ENCODE measurements at places on chromosomes 13 and 19.

- no peak for DNase-seq
Measured at GRCh38 chr19:51647318-51647717, 693 bp upstream of the SIGLEC14 start.

DNA sequence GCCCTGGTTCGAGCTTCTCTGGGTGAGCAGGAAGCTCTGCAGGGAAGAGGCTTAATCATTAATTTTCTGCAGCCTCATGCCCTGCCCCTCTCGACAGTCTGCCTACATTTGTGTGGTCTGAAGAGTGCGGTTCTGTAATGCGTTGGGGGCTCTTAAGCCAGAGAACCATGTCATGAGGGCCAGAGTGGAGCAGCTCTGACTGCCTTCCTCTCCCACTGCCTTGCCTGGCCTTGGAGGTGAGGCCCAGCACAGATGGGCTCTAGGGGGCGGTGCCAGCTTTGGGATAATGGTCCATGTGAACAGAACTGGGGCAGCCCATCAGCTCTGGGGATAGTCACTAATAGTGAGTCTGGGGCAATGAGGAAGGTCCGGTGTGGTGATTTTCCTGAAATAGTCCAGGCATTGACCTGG is 5.7 kb downstream of the FGF9 start:
- no peak for DNase-seq

DNA sequence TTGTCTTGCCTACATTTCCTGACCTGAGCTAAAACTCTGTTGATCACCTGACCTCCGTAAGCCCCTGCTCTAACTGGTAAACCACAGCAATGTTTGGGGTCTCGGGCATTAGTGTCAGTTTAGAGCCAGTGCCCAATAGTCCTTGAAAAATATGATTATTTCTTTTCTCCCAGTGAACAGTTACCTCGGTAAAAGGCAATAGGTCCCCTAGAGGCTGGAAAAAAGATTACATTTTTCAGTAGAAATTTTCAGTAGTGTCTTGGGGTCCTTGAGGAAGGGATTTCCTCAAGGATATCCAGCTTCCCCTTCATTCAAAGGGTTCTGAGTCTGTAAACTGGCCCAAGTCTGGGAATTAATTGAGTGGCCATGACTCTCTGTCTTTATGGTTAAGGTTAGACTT is 177.5 kb downstream of the SLC7A1 start:
- no peak for DNase-seq

- no peak for DNase-seq
Measured at GRCh38 chr13:25069911-25070310, 26.0 kb upstream of the PABPC3 start.

- DNase-seq = no peak
Measured at GRCh38 chr13:84296401-84296800, 414.1 kb upstream of the SLITRK1 start.

- no peak for DNase-seq
Measured at GRCh38 chr19:988081-988480, 3.9 kb downstream of the WDR18 start.

DNA sequence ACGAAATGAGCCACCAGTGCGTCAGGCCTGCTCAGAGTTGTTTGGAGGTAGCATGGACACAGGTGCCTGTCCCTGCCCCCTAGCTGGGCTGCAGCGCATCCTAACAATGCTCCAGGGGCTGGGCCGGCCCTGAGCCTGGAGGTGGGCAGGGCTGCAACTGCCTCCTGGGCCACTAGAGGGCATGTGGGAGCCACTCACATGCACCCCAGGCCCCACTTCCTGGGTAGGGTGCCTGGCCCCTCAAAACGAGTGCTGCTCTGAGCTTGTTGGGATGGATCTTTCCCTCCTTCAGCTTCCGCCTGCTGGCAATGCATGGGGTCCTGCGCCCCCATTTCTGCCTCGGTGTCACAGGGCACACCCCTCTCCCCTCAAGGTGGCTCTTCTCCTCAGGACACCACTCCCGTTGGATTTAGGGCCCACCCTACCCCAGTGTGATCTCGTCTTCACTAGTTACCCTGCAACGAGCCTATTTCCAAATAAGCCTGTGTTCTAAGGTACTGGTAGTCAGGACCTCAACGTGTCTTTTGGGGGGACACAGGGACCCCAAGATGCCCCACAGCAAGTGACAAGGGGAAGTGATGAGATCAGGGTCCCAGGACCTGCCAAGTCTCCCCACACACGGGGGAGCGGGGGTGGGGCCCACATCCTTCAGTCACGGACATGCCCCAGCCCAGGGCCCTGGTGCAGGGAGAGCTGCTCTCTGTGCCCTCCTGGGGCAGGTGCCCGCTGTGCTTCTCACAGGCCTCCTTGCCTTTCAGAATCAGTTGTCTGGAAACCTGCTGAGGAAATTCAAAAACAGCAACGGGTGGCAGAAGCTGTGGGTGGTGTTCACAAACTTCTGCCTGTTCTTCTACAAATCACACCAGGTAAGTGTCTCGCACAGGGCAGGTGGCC is 131.3 kb downstream of the STK24 start:
- DNase-seq = peak; percentile 52

DNA sequence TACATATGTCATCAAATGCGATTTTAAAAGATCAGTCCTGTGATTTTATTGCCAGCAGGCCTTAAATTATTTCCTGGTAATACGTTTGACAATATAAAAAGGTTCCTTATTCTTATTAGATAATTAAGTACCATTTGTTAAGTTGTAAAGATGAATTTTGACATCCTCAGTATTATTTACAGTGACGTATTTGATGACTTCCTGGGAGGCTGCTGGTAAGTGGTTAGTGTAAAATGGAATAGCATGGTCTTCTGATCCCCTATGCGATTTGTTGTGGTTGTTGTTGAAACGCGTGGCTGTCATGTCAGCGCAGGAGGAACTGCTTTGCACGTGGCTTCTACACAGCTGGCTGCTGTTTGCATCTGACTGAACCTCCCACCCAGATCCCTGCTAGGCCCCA is 99.7 kb downstream of the DCLK1 start:
- no peak for DNase-seq

DNA sequence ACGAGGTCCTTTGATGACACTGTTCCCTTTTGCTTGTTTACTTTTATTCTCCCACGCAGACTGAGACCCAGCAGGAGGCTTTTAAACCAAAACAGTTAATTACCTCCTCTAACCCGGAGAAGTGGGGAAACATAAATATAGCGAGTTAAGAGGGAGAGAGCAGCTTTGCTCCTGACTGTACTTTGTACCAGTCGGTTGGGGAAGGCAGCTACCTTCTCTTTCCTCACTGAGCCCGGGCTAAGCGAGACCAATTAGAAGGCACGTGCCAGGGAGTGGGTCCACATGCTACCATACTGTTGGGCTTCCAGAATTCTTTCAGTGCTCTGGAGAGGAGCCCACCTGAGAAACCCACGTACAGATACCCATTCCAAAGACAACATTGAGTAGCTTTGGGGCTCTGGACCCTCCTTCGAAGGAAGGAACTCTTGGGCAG is 124.2 kb downstream of the ZIC5 start:
- DNase-seq = no peak

GRCh38 chr19:53432088-53432661 is 391 bp downstream of the ZNF761 start:
- no peak for DNase-seq

DNA sequence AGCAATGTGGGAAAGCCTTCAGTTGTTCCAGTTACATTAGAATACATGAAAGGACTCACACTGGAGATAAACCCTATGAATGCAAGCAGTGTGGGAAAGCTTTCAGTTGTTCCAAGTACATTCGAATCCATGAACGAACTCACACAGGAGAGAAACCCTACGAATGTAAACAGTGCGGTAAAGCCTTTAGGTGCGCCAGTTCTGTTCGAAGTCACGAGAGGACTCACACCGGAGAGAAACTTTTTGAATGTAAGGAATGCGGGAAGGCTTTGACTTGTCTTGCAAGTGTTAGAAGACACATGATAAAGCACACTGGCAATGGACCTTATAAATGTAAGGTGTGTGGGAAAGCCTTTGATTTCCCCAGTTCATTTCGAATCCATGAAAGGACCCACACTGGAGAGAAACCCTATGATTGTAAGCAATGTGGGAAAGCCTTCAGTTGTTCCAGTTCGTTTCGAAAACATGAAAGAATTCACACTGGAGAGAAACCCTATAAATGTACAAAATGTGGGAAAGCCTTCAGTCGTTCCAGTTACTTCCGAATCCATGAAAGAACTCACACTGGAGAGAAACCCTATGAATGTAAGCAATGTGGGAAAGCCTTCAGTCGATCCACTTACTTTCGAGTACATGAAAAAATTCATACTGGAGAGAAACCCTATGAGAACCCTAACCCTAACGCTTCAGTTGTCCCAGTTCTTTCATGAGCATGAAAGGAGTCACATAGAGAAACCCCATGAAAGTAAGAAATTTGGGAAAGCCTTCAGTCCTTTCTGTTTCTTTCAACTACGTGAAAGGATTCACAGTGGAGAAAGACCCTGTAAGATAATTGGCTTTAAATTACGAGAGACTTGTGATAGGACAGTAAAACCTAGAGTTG is 20.1 kb downstream of the ZNF627 start:
- no peak for DNase-seq

DNA sequence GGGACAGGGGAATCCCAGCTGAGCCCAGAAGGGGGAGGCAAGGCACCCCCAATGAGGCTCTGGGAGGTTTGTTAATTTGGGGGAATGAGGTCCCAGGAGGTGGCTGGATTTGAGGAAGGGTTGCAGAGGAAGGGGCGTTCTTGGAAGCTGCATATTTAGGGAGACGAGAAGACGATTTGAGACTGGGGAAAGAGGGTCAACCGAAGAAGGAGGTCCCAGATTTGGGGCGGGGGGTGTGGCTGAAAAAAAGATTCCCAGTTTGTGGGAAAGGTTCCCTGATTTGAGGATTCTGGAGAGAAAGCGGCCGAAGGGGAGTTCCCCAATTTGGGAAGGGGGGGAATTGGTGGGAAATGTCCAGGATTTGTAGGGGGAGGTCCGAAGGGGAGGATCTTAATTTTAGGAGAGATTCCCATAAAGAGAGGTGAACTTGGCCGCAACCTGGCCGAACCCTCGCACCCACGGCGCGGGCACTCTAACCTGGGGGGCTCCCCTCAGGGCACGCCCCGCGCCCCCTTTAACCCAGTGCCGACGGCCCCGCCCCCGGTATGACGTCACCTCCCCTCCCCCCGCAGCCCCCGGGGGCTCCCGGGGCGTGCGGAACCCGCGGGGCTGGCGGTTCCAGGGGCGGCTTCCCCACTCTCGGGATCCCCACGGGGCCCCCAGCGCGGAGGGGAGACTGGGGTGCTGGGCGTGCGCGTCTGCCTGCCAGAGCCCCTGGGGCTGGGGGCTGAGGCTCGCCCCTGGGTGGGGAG is 1.2 kb downstream of the PTPRS start:
- no peak for DNase-seq

DNA sequence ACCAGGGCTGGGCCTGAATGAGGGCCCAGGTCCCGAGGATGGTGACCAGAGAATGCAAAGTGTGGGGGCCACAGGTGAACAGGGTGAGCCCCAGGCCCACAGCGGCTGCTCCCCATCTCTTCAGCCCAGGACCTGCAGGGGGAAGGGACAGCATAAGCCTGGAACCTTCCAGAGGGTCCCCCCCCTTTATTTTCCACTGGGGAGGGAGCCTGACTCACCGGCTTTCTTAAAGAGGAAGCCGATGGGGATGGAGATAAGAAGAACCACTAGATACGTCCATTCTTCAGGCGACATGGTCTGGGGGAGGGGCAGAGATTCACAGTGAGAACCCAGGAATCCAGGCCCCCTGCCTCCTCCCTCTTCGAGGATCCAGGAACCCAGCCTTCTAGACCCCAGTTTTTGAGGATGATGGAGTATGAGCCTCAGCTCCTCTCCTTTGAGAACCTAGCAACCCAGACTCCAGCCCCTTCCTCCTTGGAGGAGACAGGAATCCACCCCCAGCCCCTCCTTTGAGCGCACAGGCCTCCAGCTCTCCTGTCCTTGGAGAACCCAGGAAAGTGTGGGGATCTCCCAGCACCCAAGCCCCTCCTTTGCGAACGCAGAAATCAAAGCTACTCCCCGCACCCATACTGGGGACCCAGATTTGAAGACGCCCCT is 1.0 kb downstream of the MBOAT7 start:
- no peak for DNase-seq

DNA sequence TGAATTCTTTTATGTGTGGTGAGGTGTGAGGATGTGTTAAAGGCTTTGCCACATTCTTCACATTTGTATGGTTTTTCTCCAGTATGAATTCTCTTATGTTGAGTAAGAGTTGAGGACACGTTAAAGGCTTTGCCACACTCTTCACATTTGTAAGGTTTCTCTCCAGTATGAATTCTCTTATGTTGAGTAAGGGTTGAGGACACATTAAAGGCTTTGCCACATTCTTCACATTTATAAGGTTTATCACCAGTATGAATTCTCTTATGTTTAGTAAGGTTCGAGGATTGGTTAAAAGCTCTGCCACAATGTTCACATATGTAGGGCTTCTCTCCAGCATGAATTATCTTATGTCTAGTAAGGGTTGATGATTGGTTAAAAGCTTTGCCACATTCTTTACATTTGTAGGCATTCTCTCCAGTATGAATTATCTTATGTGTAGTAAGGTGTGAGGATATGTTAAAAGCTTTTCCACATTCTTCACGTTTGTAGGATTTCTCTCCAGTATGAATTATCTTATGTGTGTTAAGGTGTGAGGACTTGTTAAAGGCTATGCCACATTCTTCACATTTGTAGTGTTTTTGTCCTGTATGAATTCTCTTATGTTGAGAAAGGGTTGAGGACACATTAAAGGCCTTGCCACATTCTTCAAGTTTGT is 27.1 kb downstream of the ZNF724 start:
- DNase-seq = no peak

- no peak for DNase-seq
Measured at GRCh38 chr13:36885901-36886300, 34.1 kb downstream of the SMAD9 start.

DNA sequence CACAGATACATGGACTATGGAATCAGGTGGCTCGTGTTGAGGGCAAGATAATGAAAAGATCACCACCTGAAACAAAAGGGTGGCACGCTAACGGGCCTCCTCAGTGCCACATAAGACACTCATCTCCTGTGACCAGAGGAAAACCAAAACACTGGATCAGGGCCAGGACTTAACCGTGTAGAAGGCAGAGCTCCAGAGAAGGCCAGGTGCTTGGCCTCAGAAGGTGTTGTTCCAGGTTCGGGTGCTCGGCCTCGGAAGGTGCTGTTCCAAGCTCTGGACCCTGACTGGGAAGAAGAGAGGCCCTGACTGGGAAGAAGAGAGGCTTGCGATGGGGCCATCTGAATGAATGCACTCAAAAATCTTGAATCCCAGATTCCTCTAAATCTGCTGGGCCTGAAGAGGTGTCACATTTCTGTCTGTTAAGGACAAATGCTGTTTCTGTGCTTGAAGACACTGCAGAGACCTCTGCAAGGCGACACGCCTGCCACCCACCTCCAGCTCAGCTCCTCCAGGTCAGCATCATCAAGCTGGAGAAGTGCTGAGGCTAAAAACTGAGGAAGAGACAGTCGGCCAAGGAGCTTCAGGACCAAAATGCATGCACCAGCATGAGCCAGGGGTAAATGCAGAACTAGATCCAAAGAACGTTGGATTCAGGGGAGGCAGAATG is 2.7 kb upstream of the RASA3 start:
- no peak for DNase-seq

DNA sequence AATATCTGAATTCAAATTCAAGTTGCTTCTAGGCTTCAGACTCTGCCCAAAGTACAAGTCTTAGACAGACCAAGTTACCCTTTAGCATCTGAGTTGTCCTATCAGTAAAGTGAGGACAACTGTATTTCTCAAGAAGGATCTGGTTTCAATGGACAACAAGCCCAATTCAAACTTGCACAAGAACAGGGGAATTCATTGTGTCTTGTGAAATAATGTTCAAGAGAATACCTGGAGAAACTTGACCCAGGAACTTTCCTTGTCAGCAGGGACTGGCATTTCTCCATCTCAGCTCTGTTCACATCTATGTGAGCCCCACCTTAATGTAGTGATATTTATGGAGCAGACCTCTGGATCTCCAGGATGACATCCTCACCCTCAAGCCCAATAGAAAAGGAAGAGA is 894.9 kb upstream of the SLC10A2 start:
- no peak for DNase-seq
